Stimulated activated CD8-positive, alpha-beta memory T cell treated with anti-CD3 and anti-CD28 coated beads, Interleukin-4, amount 100 ng/mL, for 1 hour (primary cell): ENCODE measurements at places on chromosomes 7 and 10.

GRCh38 chr7:89247207-89247606 lies 451.7 kb upstream of the TEX47 start:
- no peak for DNase-seq

GRCh38 chr10:113175176-113175575 lies 225.1 kb downstream of the TCF7L2 start:
- no peak for DNase-seq

GRCh38 chr7:34044734-34045353 lies 139.5 kb downstream of the BMPER start:
- no peak for DNase-seq

DNA sequence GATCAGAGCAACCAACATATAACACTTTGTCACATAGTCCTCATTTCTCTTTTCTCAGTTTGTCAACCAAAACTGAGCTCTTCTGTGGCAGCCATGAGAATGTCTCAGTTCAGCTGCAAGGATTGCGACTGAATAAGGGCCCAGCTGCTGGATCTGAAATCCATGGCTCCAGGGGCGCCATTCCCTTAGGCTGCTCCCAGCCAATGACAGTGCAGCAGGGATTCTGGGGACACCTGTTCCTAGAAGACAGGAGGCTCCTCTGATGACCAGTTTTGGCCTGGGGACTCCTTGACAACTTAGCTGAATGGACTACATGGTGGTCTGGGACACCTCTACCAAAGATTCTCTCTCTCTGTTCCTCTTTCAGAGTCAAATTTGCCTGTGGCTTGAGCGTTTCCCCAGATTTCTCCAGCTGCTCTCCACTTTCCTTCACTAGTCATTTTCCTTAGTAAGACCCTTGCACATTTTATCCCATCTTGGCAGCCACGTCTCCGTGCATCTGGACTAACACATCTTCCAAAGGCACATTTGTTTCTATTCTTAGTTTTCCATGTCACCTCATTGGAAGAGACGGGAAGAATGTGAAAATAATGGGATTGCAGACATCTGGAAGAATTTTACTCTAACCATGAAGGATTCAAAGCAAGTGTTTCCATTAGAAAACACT lies 28.1 kb upstream of the KIF5B start:
- no peak for DNase-seq

DNA sequence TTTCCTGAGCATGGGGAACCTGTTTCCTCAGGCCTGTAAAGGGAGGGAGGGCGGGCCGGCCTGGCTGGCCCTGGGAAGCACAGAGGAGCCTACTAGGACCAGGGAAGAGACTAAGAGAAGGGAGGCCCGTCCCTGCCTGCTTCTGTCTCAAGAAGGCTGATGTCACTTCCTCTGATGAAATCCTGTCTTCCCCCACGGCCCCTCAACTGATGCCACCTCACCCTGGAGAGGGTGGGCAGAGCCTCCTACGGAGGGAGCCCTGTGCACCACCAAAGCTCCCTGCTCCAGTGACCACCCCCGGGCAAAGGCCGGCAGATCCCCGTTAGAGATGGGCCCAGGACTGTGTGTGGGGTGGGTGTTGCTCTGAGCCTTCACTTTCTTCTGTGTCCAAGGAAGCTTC lies 1.0 kb upstream of the PILRA start:
- DNase-seq: no peak

DNA sequence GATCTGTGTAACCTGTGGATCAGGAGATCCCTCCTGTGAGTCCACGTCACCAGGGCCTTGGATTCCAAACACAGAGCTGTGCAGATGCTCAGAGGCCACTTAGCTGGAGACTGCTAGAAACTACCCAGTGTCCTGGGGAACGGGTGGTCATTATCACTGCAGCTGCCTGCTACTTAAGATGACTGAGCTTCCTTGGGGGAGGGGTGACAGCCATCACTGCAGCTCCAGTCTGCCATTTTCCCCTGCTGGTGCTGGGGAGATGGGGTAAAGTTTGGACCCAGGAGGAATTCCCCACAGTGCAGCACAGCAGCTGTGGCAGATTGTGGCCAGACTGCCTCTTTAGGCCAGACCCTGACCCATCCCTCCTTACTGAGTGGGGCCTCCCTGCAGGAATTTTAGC lies 78.8 kb upstream of the VOPP1 start:
- DNase-seq: no peak

GRCh38 chr10:72932259-72933015 lies 22.2 kb downstream of the PLA2G12B start:
- no peak for DNase-seq

DNA sequence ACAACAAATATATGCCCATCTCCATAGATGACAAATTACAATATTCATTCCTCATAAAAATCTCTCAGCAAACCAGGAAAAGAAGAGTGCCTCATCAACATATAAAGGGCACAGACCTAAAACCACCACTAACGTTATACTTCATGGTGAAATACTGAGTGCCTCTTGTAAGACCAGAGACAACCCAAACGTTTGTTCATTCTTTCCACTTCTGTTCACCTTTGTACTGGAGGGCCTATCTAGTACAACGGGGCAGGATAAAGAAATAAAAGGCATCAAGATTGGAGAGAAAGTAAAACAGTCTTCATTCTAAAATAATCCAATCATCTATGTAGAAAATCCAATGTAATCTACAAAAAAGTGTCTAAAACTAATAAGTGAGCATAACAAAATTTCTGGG lies 79.1 kb downstream of the LARP4B start:
- DNase-seq: no peak

DNA sequence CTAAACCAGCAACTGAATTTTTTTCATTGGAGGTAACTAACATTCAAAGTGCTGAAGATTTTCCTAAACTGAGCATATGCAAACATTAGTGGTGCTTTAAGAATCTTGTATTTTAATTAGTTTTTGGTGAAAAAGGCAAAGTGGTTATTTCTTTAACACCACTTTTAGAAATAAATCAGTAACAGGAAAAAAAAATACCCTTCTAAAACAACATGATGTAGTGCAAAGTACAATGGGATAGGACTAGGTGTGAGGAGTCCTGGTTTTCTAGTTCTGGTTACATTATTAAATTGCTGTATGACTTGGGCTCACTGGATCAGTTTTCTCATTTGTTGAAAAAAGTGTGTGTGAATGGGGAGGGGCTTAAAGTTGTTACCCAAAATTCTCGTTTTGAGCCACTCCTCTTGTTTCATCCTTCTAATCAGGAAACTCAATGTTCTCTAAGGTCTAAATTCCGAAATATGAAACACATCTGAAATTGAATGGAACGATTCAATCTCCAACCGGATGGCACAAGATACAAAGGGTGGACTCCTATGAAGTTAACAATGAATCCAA lies 1.8 kb downstream of the WASL start:
- no peak for DNase-seq

- DNase-seq: no peak
Measured at GRCh38 chr10:82397854-82398253, 522.9 kb downstream of the NRG3 start.

- DNase-seq: no peak
Measured at GRCh38 chr7:19944363-19945120, 171.1 kb upstream of the TMEM196 start.

DNA sequence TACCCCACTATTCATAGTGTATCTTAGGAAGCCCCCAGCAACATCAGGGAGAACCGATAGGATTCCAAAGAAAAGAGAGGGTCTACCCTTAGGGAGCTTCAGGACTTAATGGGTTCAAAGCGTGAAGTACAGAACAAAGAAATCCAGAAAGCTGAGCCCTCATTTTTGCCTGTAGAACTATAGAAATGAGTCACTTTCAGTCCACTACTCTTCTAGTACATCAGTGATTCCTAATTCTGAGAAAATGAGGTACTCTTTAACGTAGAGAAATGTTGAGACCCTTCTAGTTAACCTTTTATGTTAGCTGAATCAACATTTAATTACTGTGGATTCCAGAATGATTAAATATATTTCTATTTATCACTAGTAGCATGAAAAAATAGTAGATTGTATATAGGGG lies 1.8 kb downstream of the TDRD1 start:
- DNase-seq: no peak

- no peak for DNase-seq
Measured at GRCh38 chr10:88478256-88478655, 104.9 kb downstream of the RNLS start.

DNA sequence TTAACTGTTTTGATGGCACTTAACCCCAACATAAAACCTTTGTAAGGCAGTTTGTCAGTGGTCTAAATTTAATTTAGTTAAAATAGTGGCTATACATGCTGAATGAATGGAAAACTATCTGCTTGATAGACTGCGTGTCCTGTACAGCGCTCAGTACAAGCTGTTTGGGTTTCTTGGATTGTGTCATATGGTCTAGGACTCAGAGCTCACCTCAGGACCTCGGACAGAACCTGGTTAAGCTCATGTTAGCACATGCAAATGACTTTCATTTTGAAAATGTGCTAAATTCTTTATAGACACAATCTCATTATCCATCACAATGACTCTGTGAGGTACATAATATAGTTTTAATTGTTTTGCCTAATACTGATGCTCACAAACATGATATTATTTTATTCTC lies 55.7 kb upstream of the RELN start:
- DNase-seq: no peak

DNA sequence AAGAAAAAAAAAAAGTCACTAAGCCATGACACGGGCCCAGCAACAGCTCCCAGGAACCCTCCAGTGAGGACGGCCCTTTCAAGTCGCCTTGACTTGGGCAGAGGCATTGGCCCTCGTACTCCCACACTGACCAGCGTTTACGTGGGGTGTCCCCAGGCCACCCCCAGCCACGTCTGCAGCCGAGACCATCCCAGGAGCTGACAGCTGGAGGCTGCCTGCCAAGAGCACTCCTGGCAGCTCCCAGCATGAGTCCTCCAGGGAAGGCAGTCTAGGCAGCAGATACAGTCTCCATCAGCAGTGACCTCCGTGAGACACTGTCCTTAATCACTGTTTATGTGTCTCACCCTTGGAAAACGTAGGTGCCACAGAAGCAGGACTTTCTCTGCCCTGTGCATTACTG lies 86.5 kb downstream of the PROSER2 start:
- no peak for DNase-seq

DNA sequence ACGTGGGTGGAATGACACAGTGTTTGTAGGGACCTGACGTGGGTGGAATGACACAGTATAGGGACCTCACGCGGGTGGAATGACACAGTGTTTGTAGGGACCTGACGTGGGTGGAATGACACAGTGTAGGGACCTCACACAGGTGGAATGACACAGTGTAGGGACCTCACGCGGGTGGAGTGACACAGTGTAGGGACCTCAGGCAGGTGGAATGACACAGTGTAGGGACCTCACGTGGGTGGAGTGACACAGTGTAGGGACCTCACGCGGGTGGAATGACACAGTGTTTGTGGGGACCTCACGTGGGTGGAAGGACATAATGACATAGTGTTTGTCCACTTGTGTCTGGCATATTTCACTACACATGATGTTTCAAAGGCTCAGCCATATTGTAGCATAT lies 19.3 kb downstream of the PPP2R2D start:
- no peak for DNase-seq

DNA sequence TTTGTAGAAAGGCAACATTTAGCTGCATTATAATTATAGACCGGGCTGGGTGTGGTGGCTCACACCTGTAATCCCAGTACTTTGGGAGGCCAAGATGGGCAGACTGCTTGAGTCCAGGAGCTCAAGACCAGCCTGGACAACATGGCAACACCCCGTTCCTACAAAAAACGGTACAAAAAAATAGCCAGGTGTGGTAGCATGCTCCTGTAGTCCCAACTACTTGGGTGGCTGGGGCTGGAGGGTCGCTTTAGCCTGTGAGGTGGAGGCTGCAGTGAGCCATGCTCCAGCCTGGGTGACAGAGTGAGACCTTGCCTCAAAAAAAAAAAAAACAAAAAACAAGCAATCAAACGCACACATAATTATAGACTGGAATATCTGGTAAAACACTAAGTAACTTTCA lies 5.0 kb downstream of the YWHAG start:
- DNase-seq: no peak

- no peak for DNase-seq
Measured at GRCh38 chr7:74420006-74420405, 33.7 kb upstream of the GTF2IRD1 start.

- no peak for DNase-seq
Measured at GRCh38 chr7:25361863-25362262, 133.6 kb upstream of the NPVF start.

DNA sequence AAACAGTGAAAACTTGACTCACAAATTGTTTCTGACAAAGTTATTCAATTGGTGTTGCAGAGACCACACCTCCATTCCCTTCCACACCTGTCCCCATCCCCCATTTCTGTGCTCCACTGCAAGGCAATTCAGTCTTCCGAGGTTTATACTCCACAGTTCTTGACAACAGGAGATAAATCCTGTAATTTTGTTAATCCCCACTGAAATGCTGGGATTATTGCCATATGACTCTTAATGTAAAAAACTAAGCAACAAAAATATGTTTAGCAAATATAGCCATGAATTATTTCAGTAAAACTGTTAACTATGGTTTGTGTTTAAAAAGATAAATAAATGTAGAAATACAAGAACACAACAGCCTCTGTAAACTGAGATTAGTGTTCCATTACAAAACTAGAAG lies 170.1 kb upstream of the SEMA3D start:
- DNase-seq: no peak

DNA sequence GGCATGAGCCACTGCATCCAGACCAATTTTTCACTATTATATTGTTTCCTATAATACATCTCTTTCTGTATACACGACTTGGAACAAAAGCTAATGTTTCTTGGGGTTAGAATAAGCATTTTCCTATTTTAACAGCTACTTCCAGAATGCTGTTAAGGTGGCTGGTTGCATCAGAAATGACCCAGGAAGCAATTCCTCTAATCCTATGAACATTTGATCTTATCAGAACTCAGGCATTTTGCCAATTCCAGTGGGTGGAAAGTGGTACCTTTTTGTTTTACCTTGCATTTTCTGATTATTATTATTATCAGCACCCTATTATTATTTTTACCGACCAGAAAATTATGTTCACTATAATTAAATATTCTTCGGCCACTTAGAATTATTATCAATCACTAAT lies 73.3 kb downstream of the NDUFB2 start:
- DNase-seq: no peak

DNA sequence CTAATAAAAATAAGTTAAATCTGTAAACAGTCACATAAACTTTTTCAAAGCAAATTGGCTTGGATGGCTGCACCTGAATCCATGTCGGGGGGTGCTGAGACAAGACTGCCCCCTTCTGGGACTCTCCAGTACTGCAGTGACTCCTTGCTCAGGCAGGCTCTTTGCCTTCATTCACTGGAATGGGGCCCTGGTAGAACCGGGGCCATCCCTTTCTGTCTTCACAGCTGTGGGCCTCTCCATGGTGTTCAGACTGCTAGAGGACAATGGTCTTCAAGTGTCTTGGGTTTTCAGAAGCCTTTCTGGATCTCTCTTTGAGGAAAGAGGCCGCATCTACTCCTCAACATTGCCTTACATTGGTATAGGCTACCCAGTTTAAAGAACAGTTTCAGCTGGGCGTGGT lies 16.1 kb upstream of the IMPDH1 start:
- DNase-seq: no peak

- DNase-seq: no peak
Measured at GRCh38 chr10:19651549-19651948, 164.7 kb upstream of the PLXDC2 start.

- no peak for DNase-seq
Measured at GRCh38 chr7:97043281-97043680, 18.6 kb upstream of the DLX5 start.
